Stimulated activated CD8-positive, alpha-beta memory T cell treated with anti-CD3 and anti-CD28 coated beads, Interleukin-7, amount 100 ng/mL, for 1 hour (primary cell): ENCODE measurements at places on chromosomes 1 and 21.

GRCh38 chr1:206855859-206856258 is 9.6 kb upstream of the IL20 start:
- no peak for DNase-seq

DNA sequence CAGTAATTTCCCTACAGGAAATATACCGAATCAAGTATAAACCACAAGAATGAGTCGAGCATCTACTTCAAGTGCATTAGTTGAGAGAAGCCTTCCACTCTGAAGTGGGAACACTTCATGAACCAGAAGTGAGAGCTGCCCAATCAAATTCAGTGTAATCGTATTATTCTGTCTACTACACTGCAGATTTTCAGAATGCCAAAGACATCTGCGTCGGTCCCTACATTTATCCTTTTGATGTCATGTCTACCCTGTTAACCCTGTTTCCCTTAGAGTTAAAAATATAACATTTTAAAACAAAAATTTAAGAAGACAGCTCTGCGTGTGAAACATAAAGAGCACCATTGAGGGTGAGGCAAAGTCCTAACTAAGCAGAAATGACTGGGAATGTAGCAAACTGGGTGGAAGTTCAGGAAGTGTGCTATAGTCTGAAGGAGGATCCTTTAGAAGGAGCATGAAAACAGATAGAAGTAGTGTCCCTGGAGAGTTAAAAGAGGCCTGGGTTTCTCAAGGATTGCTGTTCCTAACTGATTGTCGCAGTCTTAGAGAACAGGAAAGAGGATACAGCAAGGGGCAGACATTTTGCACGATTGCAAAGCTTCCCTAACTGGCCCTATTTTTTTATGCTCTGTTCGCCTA is 291.2 kb downstream of the PTPRC start:
- no peak for DNase-seq

DNA sequence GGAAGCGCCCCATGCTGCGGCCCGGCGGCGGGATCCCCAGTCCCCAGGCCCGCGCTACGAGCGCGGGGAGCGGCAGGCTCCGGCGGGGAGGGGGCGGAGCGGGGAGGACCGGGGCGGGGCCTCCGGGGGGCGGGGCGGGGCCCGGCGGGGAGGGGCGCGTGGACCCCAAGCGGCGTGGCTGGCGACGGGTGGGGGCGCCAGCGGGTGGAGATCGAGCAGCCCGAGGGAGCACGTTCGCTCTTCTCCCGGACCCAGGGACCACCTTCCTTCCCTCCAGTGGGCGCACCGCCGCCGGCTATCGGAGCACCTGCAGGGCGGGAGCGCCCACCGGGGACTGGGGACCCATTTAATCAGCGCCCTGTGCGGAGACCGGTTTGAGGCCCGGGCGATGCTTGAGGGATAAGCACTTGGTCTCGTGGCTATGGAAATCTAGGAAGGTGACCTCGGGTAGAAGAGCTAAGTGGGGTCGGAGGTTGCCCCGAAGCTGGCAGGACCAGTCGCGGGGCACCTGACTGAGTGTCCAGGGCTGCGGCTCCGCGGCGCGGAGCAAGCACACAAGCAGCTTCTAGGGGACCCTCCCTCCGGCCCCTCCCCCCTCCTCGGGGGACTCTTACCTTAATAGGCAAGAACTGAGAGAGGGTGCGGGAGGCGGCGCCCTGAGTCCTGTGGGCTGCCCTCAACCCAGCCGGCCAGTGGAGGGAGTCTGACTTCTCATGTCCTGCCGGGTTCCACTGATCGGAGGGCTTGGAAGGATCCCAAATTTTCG is at the start of gene TSPAN2:
TSPAN2 (minus strand) TSS at position 84 of the 766 bp plus-strand sequence; CDS start at position 13, 71 bp downstream.
- DNase-seq = peak; percentile 33

DNA sequence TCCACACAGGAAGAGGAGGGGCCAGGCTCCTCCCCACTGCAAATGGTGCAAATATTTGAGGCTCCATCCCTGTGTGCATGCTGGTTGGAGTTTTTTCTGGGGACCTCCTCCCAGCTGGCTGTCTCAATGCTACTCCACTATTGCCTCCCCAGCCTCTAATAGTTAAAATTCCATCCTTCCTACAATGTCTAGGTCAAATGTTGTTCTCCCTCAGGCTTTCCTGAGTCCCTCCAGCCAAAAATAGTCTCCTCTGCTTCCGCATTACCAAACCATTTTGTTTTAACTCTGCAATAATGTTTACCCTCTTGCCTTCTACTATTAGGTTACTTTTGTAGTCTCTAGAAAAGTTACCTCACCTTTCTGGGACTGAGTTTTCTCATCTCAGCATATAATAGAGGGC is 29.6 kb upstream of the FMO1 start:
- no peak for DNase-seq

GRCh38 chr1:229226796-229227195 is 44.1 kb upstream of the RAB4A start:
- no peak for DNase-seq

- DNase-seq = no peak
Measured at GRCh38 chr1:151713044-151713443, 3.6 kb downstream of the CELF3 start.

- DNase-seq = no peak
Measured at GRCh38 chr1:30815556-30815955, 58.0 kb upstream of the LAPTM5 start.

DNA sequence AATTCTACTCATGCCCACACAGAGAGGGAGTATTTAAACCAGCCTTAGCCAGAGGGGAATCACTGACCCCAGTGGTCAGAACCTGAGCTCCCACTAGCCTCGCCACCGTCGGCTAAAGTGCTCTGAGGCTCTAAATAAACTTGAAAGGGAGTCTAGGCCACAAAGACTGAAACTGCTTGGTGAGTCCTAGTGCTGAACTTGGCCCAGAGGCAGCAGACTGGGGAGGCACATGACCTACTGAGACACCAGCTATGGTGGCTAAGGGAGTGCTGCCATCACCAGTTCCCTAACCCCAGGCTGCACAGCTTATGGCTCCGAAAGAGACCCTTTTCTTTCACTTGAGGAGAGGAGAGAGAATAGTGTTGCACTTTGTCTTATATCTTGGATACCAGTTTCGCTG is 1542.8 kb downstream of the KCNT2 start:
- no peak for DNase-seq

GRCh38 chr1:109792056-109792831 is 28.5 kb upstream of the EPS8L3 start:
- DNase-seq = no peak

DNA sequence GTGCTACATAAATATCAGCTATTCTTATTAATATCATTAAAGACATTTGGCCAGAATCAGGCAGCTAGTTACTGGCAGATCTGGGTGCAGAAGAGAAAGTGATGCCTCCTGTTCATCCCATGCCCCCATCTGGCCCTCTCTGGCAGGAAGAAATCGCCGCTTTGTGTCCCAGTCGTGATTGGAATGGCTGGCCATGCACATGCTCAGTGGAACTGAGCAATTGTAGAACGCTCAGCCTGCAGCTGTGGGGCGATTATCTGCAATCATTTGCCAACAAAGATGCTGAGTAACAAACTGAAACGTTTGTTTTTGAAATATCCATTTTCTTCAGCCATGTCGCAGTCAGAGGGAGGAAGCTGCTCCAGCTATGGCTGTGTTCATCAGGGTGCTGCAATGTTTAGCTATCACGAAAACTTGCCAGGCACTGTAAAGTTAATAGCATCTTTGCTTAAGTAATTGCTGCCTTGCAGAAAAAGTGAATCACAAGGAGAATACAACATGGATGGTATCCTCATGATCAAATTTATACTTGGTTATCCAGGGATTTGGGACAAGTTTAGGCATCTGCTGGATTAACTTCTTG is 36.5 kb downstream of the NGF start:
- DNase-seq = no peak

GRCh38 chr1:41582351-41582750 is 97.9 kb upstream of the EDN2 start:
- DNase-seq = no peak

DNA sequence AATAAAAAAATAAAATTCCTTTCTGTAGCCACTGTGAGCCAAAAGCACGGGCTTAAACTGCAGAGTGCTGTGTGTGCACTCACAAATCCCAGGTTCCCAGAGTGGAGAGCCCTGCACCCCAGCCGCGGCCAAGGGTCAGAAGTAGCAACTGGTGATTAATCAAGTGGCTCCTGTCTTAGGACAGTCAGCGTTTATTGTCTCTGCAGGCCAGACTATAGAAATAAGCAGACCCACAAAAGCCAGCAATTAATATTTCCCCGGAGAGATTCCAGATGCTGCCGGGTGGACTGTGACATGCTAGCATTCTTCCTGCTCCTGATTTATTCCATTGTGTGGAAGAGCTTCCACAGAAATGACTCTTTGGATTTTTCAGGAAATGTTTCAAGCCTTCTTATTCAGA is 412.2 kb downstream of the KIF26B start:
- no peak for DNase-seq

GRCh38 chr1:210647406-210648333 is 319.0 kb downstream of the HHAT start:
- no peak for DNase-seq

GRCh38 chr1:15214527-15214926 is 32.5 kb upstream of the FHAD1 start:
- no peak for DNase-seq

DNA sequence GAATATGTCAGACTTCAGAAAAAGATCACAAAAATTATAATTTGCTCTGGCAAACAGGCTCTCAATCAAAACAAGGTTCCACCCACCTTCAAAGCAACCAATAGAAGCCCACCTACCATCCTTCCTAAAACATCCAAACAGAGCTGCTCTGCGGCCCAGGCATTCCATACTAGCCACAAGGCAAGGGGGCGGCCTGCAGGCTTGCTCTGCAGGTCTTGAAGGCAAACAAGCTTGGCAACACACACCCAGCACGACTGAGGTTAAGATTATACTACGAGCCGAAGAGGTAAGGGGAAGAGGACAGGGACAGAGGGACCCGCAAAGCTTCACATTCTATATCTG is 207.3 kb downstream of the SLC45A1 start:
- no peak for DNase-seq

DNA sequence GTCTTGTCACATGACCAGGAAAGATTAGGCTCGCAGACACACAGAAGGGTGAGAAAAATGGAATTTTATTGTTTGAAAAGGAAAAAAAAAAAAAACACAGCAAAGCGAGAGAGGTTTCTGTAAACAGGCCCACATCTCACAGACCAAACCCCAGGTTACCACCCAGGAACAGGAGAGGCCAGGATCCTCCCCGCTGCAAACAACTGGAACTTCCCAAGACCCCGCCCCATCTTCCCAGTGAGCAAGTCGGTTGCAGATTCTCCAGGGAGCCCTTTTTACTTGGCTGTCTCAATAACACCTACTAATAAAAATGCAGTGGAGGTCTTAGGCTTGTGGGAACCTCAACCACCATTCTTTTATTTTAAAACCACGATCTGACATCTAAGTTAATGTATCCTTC is 84.7 kb upstream of the ETS2 start:
- DNase-seq = no peak

- DNase-seq = no peak
Measured at GRCh38 chr1:41936107-41936506, 17.4 kb upstream of the HIVEP3 start.

- DNase-seq = no peak
Measured at GRCh38 chr1:157367091-157367739, 185.1 kb downstream of the FCRL5 start.

- no peak for DNase-seq
Measured at GRCh38 chr1:53614231-53615021, 124.5 kb downstream of the GLIS1 start.

DNA sequence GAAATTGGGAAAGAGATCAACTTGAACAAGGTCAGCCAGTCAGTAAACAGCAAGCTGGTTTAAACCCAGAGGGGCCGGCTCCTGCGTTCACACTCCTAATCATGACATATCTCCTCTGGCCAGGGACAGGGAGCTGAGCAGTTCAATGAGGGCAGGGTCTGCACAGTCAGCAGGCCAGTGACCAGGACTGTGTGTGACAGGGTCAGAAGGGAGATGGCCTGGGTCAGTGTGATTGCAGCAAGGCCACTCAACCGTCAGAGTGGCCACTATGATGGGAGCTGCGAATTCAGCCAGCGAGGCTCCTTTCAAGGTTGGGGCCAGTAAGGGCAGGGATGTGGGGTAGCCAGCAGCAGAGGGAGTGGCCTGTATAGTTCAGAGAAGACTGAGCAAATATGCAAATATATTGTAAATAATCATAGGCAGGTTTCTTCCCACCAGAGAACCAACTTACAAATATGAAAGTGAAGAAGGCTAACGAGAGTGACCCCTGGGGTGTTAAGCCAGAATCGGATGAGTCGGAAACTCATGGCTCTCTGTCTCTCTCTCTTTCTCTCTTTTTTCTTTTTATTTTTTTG is 20.0 kb downstream of the NOL9 start:
- DNase-seq = no peak

DNA sequence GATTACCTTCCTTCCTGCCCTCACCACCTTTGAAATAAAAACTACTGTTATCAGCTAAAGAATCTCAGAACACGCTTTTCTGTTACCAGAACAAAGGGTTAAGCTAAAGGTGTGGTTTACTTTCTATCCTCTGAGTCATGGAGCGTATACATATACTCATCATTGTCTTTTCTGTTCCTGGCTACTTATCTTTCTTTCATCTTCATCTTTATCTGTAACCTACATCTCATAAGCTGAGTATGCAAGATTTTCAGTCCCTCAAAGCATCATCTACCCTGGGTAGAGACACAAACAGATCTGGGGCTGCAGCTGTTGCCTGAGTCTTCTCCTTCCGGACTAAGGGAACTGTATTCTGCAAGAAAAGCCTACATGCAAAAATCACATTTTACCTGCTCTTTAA is 75.6 kb downstream of the LMO4 start:
- DNase-seq = no peak

DNA sequence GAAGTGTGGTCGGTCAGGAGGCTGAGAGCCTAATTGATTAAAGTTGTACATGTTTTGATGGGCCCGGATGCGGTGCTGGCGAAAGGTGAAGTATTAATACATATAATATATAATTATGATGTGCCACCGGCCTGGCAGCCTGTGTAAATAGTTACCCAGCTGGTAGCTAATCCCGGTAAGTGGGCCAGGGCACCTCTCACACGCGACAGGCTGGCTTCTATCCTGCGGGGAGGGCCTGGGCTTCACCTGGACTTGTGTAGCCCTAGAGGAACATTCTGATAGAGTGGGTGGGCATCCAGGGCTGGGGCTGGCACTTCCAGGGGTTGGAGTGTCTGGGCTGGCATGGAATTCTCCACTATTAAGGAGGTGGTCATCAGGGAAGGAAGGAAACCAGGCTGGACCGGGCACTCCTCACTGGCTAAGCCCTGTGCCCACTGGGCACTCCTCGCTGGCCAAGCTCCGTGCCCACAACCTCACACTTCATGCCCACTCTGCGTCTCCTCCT is 48.3 kb downstream of the IGSF21 start:
- no peak for DNase-seq

GRCh38 chr21:45286671-45287437 is 841 bp downstream of the POFUT2 start:
- DNase-seq = no peak

GRCh38 chr1:80989455-80989854 is 811.3 kb upstream of the ADGRL2 start:
- DNase-seq = no peak
